CD4-positive, alpha-beta memory T cell (primary cell): ENCODE measurements at places on chromosomes 3 and 15.

- H3K27me3 ChIP-seq, result no peaks in the 10 kb centered on the region
Observed at GRCh38 chr3:120604784-120605183, 8.6 kb downstream of the NDUFB4 start.

- H3K27ac ChIP-seq, result no peak overlapping the region
- H3K36me3 ChIP-seq, result peaks cover 7% of the 10 kb centered on the region
- H3K27me3 ChIP-seq, result no peaks in the 10 kb centered on the region
- no peak overlapping the region for H3K4me3 ChIP-seq
- H3K4me1 ChIP-seq, result peaks cover 78% of the 10 kb centered on the region
- no peak for DNase-seq
Observed at GRCh38 chr3:150610785-150611184, 7.7 kb downstream of the SELENOT start.

DNA sequence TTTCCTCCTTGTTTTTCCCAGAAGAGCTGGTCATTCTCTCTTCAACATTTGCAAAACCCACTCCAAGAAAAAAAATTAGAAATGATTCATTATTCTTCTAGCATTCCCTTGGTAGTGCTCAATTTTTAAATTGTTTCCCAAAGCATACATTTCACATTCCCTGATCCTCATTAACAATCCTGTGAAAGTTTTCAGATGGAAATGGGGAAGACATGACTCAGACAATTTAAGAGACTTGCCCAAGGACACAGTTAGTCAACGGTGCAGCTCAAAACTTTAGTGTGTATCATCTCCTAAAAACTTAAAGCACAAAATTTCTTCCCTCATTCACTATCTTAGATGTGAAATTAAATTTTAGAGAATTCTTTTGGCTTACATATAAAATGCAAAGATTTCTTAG lies 17.1 kb upstream of the ABI3BP start:
- H3K27ac ChIP-seq, result no peak overlapping the region
- no peak overlapping the region for H3K4me3 ChIP-seq
- no peaks in the 10 kb centered on the region for H3K36me3 ChIP-seq
- H3K4me1 ChIP-seq, result no peaks in the 10 kb centered on the region

DNA sequence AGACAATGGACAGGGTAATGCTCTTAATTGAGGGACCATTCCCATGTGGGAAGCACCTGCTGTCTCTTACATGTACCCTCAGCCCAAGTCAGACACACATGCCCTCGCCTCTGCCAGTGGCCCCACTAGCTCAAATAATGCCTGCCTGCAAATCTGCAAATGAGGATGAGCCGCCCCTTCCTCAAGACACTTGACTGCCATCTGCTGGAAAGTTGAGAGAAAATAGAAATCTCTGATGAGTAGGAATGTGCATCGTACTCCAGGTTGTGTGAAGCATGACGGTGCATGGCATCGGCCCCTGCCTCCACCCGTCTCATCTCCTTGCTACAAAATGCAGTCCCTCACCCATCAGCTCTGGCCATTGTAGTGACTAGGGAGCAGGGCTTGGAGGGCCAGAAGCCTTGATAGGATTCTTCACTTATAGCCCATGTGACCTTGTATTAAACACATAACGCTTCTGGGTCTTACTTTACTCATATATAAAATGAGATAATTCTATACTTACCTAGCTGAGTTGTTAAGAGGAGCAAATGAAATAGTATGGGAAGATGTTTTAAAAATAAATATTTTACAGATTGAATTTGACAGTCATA lies 6.3 kb upstream of the SCN5A start:
- peaks cover 4% of the 10 kb centered on the region for H3K4me1 ChIP-seq
- no peak overlapping the region for H3K27ac ChIP-seq
- H3K27me3 ChIP-seq, result peaks cover 10% of the 10 kb centered on the region
- H3K4me3 ChIP-seq, result no peak overlapping the region

GRCh38 chr3:149010966-149011365 lies 19.6 kb downstream of the GYG1 start:
- no peak for DNase-seq
- H3K27ac ChIP-seq, result no peak overlapping the region
- H3K4me3 ChIP-seq, result no peak overlapping the region
- peaks cover 22% of the 10 kb centered on the region for H3K4me1 ChIP-seq
- H3K36me3 ChIP-seq, result peaks cover 10% of the 10 kb centered on the region

DNA sequence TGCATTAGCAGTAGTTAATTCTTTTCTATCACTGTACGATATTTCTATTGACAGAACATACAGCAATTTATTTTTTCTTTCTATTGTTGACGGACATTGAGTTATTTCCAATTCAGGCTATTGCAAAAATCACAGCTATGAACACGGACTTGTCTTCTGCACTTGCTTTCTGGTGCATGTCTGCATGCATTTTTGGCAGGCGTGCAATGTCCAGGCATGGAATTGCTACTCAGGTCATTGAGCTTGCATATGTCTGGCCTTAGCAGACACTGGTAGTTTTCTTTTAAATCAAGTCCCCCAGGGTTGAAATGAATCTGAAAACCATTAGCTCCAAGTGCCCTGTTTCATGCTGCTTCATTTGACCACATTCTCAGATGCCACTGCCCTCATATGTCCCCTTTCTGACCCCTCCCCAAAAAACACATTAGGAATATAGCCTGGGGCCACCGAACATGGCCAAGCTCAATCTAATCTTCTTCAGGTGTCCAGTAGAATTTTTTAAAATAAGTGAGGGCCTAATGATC lies 72.8 kb downstream of the LRIG1 start:
- peaks cover 4% of the 10 kb centered on the region for H3K4me1 ChIP-seq
- DNase-seq, result no peak
- no peak overlapping the region for H3K27ac ChIP-seq
- H3K27me3 ChIP-seq, result no peaks in the 10 kb centered on the region
- no peak overlapping the region for H3K4me3 ChIP-seq

DNA sequence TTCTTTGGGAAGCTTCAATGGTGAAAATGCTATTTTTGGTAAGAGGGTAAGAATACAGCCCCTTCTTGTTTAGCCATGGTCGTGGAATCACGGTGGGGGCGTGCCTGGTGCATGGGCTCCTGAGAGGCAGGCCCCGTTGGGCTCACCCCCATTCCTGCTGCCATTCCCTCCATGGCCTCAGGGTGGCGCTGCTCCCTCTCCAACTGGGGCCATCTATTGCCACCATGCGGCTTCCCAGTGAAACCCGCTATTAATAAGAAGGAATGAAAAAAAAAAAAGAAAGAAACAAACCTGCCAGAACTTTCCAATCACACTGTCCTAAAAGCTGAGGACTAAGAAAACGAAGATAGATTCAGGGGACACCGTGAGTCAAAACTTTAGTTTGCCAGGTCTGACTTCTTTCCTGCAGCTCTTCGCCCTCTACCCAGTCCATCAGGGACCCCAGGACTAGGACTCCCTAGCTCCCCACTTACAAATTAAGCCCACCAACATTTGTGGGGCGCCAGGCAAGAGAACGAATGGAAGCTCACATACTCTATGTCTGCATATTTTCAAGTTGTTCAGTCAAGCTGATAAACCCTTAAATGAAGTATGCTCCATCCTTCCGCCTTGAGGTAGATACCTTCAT lies 30.6 kb upstream of the ABHD2 start:
- no peaks in the 10 kb centered on the region for H3K4me1 ChIP-seq
- peak; percentile 78 for DNase-seq
- no peaks in the 10 kb centered on the region for H3K27me3 ChIP-seq
- H3K36me3 ChIP-seq, result no peaks in the 10 kb centered on the region

DNA sequence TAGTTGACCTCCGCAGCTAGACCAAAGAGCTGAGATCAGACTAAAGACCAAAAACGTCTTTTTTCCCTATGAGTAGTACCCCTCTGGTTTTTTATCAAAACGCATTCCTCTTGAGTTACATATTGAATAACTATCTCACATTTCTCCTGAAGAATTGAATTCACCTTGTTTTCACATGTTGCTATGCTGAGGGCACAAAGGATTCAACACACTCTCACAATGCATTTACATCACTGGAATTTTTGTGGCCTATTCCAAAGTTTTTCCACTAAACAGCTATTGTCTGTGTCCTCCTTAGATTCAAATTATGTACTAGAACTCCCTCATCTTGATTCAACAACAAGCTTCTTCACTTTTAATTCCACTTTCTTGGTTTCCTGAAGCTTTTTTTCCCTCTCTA lies 112.5 kb downstream of the RSL24D1 start:
- no peaks in the 10 kb centered on the region for H3K27me3 ChIP-seq
- H3K27ac ChIP-seq, result no peak overlapping the region

DNA sequence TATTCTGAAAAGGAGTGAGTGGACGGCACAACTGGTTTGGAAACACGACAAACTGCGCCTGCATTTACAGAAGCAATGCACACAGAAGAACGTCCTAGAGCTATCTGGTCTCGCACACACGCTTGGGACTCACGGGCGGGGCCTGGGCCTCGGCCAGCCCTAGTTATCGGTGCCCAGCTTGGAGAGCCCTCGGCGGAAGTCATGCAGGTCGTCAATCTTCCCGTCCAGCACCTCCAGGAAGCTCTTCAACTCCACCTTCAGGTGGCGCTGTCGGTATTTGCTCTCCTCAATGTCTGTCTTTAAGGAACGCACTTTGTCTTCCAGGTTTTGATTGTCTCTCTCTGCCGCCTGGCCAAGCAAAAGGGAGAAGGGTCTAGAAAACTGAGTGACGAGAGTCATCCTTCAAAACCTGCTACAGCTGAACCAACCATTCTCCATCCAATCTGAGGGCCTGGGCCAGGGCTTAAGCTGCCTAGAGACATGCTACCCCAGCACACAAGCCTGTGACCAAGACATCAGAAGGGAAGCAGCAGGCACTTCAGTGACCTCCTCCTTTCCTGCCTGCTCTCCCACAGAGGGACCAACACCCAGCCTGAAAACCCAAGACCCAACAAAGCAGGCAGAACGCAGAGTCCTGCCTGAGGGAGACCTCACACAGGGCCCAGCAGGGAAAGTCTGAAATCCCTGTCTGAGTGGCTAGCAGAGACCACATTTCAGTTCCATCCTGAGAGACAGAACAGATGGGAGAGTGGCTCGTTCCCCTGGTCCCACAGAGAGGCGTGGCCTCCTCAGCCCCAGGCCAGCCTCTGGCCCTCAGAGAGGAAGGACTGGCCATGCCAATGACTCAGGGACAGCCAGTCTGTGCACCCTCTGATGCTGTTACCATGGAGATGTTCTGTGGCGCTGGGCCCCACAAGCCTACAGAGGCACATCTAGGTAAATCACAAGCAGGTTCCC lies 40.4 kb downstream of the WHAMM start:
- DNase-seq, result peak; percentile 25
- H3K4me1 ChIP-seq, result no peaks in the 10 kb centered on the region
- H3K36me3 ChIP-seq, result no peaks in the 10 kb centered on the region
- no peak overlapping the region for H3K27ac ChIP-seq

- DNase-seq, result peak; percentile 11
- H3K4me1 ChIP-seq, result peaks cover 29% of the 10 kb centered on the region
- H3K27ac ChIP-seq, result no peak overlapping the region
- no peak overlapping the region for H3K4me3 ChIP-seq
Observed at GRCh38 chr3:102078854-102079808, 229.8 kb downstream of the NFKBIZ start.

DNA sequence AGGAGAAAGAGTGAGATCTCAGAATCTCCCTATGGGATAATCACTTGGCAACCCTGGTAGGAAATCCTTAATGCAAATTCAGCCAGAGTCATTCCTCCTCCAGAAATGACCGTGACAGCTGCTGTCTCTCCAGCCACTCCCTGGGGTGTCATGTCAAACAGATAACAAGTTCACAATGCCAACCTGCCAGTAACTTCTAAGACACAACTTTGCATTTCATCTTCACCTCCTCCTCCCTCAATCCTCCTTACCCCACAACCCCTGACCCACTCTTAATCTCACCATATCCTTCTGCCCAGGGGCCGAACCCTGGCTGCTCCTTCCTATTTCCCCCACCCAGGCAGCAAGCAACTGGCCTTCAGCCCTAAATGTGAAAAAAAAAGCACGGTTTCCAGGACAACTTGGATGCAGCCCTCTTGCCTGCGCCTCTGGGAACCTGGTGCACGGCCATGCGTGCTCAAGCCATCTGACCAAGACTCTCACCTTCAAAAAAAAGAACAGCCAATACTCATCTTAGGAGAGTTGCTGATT lies 166.0 kb downstream of the NTRK3 start:
- no peak overlapping the region for H3K27ac ChIP-seq
- H3K4me3 ChIP-seq, result no peak overlapping the region
- no peaks in the 10 kb centered on the region for H3K4me1 ChIP-seq
- H3K36me3 ChIP-seq, result no peaks in the 10 kb centered on the region

DNA sequence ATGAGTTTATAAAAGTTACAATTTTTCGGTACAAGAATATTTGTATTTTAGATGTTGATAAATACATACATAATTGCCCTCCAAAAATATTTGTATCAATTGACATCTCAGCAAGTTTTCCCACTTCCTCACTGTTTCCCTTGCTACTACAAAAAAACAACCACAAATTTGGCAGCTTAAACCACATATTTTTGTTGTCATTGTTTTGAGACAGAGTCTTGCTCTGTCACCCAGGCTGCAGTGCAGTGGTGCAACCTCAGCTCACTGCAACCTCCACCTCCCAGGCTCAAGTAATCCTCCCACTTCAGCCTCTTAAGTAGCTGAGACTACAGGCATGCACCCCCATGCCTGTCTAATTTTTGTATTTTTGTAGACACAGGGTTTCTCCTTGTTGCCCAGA lies 162.8 kb upstream of the RARB start:
- no peaks in the 10 kb centered on the region for H3K27me3 ChIP-seq
- no peaks in the 10 kb centered on the region for H3K4me1 ChIP-seq
- no peak overlapping the region for H3K27ac ChIP-seq
- H3K36me3 ChIP-seq, result no peaks in the 10 kb centered on the region
- DNase-seq, result no peak
- no peak overlapping the region for H3K4me3 ChIP-seq

GRCh38 chr15:59539799-59540198 lies 71.8 kb upstream of the GCNT3 start:
- H3K27me3 ChIP-seq, result no peaks in the 10 kb centered on the region
- H3K4me3 ChIP-seq, result no peak overlapping the region
- no peak for DNase-seq
- no peaks in the 10 kb centered on the region for H3K36me3 ChIP-seq
- H3K27ac ChIP-seq, result no peak overlapping the region

DNA sequence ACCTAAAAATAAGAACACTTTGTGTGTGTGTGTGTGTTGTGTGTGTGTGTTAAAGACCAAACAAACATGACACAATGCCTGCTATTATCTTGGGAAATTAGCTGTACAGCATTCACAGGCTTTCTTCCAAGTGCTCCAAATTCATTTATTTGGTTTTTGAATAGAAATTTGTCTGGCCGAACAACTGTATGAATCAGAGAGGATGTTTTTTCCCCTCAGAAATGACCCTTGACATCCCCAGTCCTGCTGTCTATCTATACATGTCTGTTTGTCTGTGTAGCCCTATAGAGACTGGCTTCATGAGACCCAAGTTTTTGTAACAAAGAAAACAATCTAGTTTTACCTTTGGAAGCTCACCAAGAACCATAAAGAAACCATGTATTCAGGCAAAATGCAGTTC lies 549.8 kb downstream of the NSUN3 start:
- no peak overlapping the region for H3K27ac ChIP-seq
- H3K36me3 ChIP-seq, result no peaks in the 10 kb centered on the region
- H3K4me1 ChIP-seq, result no peaks in the 10 kb centered on the region
- no peaks in the 10 kb centered on the region for H3K27me3 ChIP-seq

- H3K36me3 ChIP-seq, result no peaks in the 10 kb centered on the region
- no peaks in the 10 kb centered on the region for H3K27me3 ChIP-seq
- no peak for DNase-seq
- H3K4me1 ChIP-seq, result no peaks in the 10 kb centered on the region
- H3K27ac ChIP-seq, result no peak overlapping the region
Observed at GRCh38 chr3:6392123-6392522, 468.8 kb upstream of the GRM7 start.

GRCh38 chr3:130712718-130713423 lies 33.8 kb downstream of the PIK3R4 start:
- H3K4me1 ChIP-seq, result no peaks in the 10 kb centered on the region
- DNase-seq, result no peak
- no peak overlapping the region for H3K27ac ChIP-seq

- no peaks in the 10 kb centered on the region for H3K27me3 ChIP-seq
- no peak overlapping the region for H3K27ac ChIP-seq
- no peak overlapping the region for H3K4me3 ChIP-seq
- H3K36me3 ChIP-seq, result no peaks in the 10 kb centered on the region
- no peak for DNase-seq
Observed at GRCh38 chr3:149077628-149078027, 8.7 kb downstream of the HLTF start.
